ENCODE measurements at places on chromosomes 1 and 21.
A peak's percentile ranks its signal among the peaks of the same experiment; 100 is the strongest.

GRCh38 chr1:231315887-231316286 is 21.8 kb downstream of the EXOC8 start:
- peak; percentile 9 for DNase-seq

DNA sequence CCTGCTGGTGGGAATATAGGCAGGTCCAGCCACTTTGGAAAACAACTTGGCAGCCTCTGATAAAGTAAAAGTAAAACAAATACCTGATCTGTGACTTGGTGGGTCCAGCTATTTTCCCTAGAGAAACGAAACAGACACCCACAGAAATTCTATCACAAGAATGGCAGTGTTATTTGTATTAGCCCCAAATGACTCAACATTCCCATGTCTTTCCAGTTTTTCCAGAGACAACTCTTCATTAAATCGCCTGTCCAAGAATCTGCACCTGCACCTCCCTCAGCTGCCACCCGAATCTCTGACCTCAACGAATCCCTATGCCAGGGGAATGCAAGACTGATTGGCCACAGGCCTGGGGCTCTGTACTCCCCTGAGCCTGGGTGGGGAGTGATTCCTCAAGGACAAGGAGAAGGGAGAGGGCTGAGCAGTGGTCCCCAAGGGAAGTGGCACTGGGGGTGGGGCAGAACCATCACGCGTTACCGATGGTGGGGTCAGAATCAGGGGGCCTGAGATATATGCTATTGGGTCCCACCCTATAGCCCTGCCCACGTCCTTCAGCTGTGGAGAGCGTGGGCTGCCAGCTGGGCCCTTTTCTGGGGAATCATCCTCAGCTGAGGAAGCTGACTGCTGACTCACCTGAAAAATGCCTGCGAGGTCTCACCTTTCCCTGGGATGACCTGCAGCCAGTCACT is 553.0 kb downstream of the PTPRU start:
- DNase-seq: no peak

GRCh38 chr1:114023377-114023776 is 44.1 kb downstream of the OLFML3 start:
- no peak for DNase-seq

GRCh38 chr1:9320520-9321479 is 28.1 kb downstream of the SPSB1 start:
- no peak for DNase-seq

DNA sequence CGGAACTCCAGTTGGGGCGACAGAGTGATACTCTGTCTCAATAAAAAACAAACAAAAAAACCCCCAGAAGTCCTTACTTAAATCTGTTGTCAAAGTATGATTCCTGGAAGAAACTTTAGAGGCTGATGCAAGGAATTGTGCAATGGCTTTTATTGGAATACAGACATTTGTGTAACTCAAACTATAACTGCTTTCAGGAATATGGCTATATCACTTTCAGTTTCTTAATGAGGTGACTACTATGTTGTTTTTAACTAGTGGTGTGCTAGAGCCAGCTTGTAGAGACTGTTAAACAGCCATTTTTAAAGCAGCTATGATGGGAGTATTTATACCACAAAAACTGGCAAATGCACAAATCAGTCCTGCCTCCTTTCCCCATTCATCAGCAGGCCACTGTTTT is 22.7 kb upstream of the DNAJC28 start:
- no peak for DNase-seq

GRCh38 chr1:230218667-230219066 is 151.6 kb downstream of the GALNT2 start:
- no peak for DNase-seq

- no peak for DNase-seq
Observed at GRCh38 chr21:36474591-36474990, 5.3 kb downstream of the CLDN14 start.

- DNase-seq: no peak
Observed at GRCh38 chr21:17848228-17848627, 29.1 kb upstream of the C21orf91 start.

GRCh38 chr1:6507461-6507911 is 16.0 kb upstream of the PLEKHG5 start:
- no peak for DNase-seq

DNA sequence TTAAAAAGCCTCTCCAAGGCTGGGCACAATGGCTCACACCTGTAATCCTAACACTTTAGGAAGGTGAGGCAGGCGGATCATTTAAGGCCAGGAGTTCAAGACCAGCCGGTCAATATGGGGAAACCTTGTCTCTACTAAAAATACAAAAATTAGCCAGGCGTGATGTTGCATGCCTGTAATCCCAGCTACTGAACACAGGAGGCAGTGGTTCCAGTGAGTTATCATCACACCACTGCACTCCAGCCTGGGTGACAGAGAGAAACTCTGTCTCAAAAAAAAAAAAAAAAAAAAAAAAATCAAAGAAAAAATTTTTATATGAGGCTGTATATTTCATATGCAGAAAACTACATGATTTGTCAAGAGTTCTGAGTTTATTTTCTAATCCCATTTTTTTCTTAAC is 1107.1 kb upstream of the TMPRSS15 start:
- DNase-seq: no peak

GRCh38 chr1:167328816-167329483 is 108.3 kb downstream of the POU2F1 start:
- DNase-seq: no peak

GRCh38 chr1:25031966-25032667 is 102.0 kb upstream of the RUNX3 start:
- peak; percentile 59 for DNase-seq

DNA sequence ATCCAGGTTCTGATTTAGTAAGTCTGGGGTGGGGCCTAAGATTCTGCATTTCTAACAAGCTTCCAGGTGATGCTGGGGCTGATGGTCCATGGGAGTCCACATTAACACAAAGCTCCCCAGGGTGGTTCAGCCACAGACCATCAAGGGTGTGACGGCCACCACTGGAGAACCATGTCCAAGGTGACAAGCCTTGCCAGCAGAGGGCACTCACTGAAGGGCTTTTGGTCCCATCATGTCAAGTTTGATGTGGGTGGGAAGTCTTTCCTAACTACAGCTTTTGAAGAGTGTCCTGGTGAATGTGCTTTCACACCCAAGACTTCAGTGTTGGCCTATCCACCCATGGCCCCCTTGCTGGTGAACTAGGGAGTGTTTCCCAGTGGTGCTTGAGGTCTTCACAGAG is 67.1 kb downstream of the UBE2T start:
- DNase-seq: no peak

- no peak for DNase-seq
Observed at GRCh38 chr1:115783311-115783710, 14.8 kb upstream of the CASQ2 start.

DNA sequence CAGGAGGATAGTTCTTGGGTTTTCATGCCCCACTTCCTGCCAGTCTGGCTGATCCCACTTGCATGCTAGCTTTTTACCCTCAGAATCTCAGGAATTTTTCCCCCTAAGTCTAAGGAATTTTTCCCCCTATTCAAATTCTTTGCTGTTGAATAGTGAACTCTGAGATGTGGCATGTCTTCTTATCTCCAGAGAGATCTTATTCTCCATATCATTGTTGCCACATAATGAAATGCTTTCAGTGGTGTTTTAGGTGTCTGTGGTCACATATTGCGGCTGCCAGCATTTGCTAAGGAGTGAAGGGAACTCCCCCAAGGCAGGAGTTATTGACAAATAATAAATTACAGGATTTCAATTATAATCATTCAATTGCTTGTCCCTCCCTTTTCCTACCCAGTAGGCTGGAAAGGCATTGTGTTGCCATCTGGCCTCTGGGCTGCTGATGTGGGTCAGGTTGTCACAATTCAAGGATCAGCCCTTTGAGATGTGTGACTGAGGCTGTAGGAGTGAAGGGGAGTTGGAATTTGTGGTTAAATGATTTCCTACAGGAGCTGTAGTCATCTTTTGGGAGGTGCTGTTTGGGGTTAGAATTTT is 3.9 kb upstream of the FLG start:
- DNase-seq: no peak

- no peak for DNase-seq
Observed at GRCh38 chr1:2480986-2481364, 4.9 kb downstream of the PLCH2 start.

DNA sequence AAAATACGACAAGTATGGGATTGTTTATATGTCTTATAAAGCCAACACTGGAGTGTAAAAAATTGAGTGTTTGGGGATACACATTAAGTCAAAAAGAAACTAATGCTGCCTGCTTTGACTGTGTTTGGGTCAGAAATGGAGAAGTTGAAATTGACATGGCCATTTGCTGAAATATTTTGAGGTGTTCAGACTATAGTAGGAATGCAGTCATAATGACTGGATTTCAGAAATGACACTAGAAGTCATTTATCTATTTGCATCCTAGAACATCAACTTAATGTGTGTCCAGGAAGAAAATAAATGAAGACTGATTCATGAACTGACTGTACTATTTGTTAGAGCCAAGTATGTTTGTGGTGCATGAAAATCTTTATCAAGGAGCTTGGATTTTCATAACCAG is 28.4 kb downstream of the RASAL2 start:
- DNase-seq: no peak

DNA sequence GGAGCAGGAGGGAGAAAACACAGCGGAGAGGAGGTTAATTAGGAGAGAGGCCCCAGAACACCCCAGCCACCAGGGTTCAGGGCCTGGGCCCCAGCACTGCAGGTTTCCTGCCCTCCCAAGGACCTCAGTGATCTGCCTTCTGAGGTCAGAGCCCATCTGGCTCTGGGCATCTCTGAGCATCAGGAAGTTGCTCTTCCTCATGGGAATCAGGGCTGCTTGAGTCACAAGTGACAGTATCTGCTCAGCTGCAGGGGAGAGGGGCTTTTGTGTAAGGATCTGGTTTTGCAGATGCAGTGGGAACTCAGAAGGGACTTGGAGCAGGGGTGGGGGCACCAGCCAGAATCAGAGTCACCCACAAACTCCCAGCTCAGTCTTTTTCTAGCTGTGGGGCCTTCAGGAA is 472.1 kb downstream of the PTPRU start:
- no peak for DNase-seq

GRCh38 chr1:175842550-175842949 is 99.2 kb upstream of the TNR start:
- no peak for DNase-seq
